NCI-H1105 (cell line): ENCODE measurements at places on chromosomes 3 and 15.
A peak's percentile ranks its signal among the peaks of the same experiment; 100 is the strongest.

DNA sequence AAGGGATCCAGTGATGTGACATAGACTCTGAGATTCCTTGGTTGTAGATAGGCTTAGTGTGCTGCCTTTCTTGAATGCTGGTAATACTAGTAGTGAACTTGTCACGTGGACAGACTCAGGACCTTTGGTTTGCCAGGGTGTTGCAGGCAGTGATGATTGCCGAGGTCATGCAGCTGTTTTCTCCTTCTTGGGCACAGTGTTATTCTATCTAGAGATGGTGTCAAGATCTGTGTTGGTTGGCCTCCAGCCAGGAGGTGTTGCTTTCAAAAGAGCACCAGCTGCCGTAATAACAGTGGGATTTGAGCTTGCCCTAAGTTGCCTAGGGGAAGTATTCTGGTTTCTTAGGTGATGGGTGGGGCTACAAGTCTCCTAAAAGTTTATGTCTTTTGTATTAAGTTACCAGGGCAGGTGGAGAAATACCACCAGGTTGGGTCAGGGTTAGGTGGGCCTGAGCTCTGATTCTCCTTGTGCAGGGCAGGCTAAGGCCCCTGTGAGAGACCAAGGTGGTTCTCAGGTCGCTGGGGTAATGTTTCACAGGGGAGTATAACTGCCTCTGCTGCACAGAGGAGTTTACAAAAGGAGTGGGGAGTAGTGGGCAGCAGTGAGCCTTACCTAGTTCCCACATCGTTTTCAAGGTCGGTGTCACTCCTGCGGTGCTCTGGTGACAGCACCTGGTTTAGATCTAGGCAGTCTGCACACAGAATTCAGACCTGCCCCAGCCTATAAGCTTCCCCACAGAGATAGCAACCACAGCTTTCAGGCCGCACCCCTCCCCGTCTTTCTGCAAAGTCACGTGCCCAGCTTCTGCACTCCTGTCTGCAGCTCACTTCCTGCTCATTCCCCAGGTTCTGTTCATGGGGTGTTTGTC lies 350.3 kb downstream of the DOCK3 start:
- DNase-seq, result peak; percentile 26

GRCh38 chr3:34279901-34280300 lies 481.5 kb downstream of the PDCD6IP start:
- no peak for DNase-seq

GRCh38 chr3:84965141-84965540 lies 6.4 kb downstream of the CADM2 start:
- no peak for DNase-seq

GRCh38 chr15:48647962-48648361 lies 2.5 kb upstream of the FBN1 start:
- DNase-seq, result no peak

- DNase-seq, result peak; percentile 1
Observed at GRCh38 chr15:91706322-91707032, 147.0 kb upstream of the SLCO3A1 start.

- DNase-seq, result no peak
Observed at GRCh38 chr15:71228403-71228802, 113.1 kb downstream of the THSD4 start.
